GM13976 (cell line): ENCODE measurements at places on chromosomes 12 and 14.

GRCh38 chr14:52395728-52396127 is 81.6 kb downstream of the PTGER2 start:
- DNase-seq = no peak

GRCh38 chr12:121653999-121654398 is 15.5 kb downstream of the MORN3 start:
- no peak for DNase-seq

DNA sequence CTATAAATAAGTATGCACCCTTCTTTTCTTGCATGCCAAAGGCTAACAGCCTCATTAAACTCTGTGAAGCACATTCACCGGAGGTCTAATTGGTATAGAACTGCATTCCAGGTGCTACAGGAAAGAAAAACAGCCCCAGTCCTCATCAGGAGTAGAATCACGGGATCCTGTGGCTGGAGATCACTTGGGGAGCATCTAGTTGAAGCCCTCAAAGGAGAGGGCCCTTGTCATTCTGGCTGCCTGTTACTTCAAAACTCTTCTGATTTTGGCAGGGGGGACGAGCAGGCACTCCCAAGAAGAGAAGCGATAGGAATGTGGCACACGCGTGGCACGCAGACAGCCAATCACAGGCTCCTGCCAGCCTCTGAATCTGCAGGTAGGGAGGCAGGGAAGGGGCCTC is 154.4 kb downstream of the TTC7B start:
- DNase-seq = no peak

DNA sequence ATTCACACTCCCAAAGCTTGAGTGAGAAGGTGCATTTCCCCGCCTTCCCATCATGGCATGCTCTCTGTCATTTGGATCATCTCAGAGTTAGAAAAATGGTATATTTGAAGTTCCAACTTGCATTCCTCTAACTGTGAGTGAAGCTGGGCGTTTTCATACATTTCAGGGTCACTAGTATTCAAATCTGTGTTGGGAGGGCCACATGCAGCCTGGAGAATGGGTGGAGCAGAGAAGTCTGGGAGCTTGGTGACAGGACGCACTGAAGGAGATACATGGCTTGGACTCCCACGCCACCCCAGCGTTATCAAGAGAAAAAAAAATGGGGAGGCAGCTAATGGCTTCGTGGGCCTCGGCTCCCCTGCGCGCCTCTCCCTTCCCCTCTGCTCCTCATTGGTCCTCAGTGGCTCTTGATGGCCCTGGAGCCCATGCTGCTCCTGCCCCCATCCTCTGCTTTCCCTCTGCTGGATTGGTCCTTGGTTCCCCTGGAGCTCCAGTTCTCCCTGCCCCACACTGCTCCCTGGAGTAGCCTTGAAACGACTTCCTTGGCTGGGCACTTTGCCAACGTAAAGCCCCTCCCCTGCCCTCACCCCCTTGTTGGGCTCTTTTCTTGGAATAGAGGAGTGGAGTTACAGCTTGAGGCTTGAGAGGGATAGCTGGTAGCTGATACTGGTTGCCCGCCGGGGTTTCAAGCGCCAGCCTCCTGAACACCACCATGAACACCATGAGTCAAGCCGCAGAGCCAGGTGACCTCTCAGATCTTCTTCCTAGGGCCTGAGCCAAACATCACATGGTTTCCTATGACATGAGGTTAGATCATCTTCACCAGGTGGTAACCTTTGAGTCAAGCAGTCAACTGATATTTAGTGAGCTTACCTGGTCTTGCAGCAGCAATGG is 139.6 kb downstream of the PRKCH start:
- no peak for DNase-seq
